ENCODE measurements at places on chromosomes 6 and 20.

DNA sequence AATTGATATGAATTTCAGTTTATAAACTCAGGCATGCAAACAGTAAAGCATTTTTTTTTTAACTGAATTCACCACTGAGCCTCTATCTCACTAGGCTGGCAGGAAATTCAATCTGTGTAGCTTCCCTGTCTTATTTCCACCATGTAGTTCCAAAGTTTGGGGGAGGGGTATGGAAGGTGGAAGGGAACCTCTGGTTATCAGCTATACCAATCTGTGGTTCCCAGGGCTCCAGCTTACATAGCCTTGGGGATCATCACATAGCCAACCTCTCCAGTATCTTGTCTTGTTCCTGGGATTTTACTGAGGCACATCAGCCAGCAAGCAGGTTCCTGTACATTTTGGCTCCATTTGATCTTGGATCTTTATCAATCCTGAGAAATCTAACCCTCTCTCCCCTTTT lies 15.6 kb downstream of the RAD21L1 start:
- no peak for DNase-seq

- DNase-seq, result no peak
These were observed 205.4 kb upstream of the BMP2 start for GRCh38 chr20:6562111-6562510.

GRCh38 chr6:139370283-139370998 lies 4.0 kb downstream of the CITED2 start:
- DNase-seq, result no peak

GRCh38 chr6:137264311-137265075 lies 45.3 kb upstream of the IFNGR1 start:
- no peak for DNase-seq

- no peak for DNase-seq
These were observed 254.4 kb upstream of the EXOC2 start for GRCh38 chr6:947235-947934.

GRCh38 chr6:75621846-75622245 lies 20.2 kb downstream of the SENP6 start:
- DNase-seq, result no peak

GRCh38 chr6:119521251-119521650 lies 171.7 kb upstream of the MAN1A1 start:
- no peak for DNase-seq

DNA sequence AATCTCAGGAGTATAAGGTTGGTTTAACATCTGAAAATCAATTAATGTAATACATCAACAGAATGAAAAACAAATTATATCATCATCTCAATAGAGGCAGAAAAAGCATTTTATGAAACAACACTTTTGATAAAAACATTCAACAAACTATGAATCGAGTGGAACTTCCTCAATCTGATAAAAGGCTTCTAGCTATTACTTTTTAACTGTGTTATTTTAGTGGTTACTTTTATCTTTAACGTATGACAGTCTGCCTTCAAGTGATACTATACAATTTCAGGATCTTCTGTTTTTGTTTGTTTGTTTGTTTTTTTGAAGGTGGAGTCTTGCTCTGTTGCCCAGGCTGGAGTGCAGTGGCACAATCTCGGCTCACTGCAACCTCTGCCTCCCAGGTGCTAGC lies 73.7 kb downstream of the ZFAND3 start:
- no peak for DNase-seq

GRCh38 chr6:30849903-30850651 lies 34.2 kb upstream of the DDR1 start:
- DNase-seq, result no peak

GRCh38 chr6:474453-475185 lies 83.1 kb downstream of the IRF4 start:
- peak; percentile 66 for DNase-seq

DNA sequence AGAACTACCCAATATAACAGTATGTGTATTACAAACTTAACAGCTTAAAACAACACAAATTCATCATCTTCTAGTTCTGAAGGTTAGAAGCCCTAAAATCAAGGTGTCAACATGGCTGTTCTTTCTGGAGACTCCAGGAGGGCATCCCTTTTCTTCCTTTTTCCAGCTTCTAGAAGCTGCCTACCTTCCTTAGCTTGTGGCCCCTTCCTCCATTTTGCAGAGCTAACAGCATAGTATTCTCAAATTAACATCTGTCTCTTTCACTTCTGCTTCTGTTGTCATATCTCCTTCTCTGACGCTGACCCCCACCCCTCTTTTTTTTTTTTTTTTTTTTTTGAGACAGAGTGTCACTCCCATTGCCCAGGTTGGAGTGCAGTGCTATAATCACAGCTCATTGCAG lies 52.8 kb upstream of the AKIRIN2 start:
- DNase-seq, result no peak

GRCh38 chr6:33249732-33250630 lies 21.7 kb downstream of the VPS52 start:
- DNase-seq, result no peak

- no peak for DNase-seq
These were observed 671 bp downstream of the EFHC1 start for GRCh38 chr6:52420668-52421358.
